COR-L47 (cell line): ENCODE measurements at places on chromosomes 4 and X.

GRCh38 chrX:9947131-9947794, 19.9 kb upstream of the CLDN34 start:
- DNase-seq, result no peak

GRCh38 chr4:155666344-155667221, at the start of gene GUCY1A1:
GUCY1A1 (plus strand) TSS chr4:155666848; CDS start chr4:155696868, 30,020 bp downstream.
- peak; percentile 69 for DNase-seq

GRCh38 chr4:159308566-159309340, 205.9 kb downstream of the RAPGEF2 start:
- no peak for DNase-seq

- no peak for DNase-seq
These were observed 133.3 kb upstream of the ZIC3 start for GRCh38 chrX:137432609-137433008.

DNA sequence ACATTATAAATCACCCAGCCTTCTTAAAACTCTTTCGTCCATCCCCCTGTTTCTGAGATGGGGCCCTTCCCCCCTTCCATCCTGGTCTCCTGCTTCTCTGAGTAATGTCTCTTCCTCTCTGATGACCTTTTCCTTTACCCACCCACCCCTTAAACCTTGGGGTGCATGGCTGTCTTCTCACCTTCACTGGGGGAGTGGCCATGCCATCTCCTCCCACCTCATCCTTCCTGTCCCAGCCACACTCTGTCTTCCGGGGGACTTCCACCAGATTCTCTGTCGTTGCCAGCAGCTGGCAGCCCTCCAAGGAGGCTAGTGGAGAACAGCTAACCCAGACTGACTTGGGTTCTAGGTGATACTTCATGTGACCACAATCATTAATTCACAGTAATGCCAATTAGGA, 83.2 kb upstream of the SCML1 start:
- no peak for DNase-seq

DNA sequence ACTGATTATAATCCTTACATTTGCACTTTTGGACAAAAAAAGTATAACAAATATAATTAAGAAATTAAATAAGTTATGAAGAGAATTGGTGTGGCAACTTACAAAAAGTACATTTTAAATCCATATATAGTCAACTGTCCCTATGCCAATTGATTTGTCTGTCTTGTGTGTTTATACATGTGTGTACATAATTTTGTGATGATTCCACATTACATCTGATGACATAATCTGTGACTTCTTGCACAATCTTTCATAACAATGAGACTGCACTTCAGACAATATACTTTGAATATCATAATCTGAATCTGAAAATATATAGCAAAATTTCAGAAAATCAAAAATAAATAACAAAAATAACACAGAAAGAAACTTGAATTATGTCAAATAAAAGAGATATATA, 953.4 kb downstream of the FAT4 start:
- DNase-seq, result no peak

GRCh38 chrX:40843643-40844042, 108.3 kb upstream of the MED14 start:
- DNase-seq, result no peak

GRCh38 chr4:118997601-118998000, 108.9 kb downstream of the SYNPO2 start:
- DNase-seq, result no peak

- DNase-seq, result no peak
These were observed 119.9 kb downstream of the ANK2 start for GRCh38 chr4:113169368-113169767.

DNA sequence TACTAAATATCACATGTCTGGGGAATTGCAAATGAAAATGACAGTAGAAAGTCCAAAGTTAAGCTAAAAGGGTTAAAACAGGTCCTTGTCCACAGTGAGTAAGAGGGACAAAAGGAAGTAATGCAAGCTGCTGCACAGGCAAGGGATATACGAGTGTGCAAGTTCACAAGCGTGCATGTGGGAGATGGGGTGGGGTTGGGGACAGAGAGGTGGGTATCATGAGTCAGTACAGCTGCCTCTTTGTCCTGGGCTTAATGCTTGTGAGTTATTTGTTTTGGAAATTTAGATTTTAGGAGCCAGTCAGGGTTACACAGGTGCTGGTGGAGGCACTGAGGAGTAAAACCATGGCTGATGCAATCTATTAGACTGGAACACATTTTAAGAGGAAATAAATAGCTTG, 3.3 kb upstream of the GPRASP2 start:
- DNase-seq, result no peak

- DNase-seq, result no peak
These were observed 16.3 kb downstream of the KLF8 start for GRCh38 chrX:56248492-56248891.

DNA sequence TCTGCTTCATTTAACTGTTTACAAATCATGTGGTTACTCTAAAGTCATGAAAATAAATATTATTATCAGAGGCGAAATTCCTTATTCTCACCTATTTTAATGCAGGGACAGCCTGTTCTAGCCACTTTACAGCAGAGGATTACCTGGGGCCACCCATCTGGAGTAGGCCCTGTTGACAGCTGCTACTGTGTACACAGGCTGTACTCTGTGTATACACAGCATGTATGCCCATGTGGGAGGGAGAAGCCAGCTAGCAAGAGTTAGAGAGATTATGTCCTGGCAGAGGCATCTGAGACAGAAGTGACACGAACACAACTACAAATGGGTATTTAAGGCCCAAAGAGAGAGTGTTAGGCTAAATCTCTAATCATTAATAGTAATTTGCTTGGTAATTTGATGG, 62.1 kb downstream of the GPRIN3 start:
- peak; percentile 84 for DNase-seq

DNA sequence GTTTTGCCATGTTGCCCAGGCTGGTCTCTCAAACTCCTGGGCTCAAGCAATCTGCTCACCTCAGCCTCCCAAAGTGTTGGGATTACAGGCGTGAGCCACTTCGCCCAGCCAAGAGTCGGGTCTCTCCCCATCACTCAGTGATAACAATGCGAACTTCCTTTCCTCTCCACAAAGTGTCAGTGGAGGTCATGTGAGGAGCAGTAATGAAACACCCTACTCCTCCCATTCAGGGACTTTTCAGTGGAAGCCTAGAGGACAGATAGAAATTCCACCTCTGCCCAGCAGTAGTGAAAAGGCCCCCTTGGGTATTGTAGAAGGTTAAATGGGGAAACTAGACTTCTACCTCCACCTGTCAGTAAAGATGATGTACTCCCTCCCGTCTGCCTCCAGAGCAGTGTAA, 141.9 kb upstream of the STK26 start:
- no peak for DNase-seq

DNA sequence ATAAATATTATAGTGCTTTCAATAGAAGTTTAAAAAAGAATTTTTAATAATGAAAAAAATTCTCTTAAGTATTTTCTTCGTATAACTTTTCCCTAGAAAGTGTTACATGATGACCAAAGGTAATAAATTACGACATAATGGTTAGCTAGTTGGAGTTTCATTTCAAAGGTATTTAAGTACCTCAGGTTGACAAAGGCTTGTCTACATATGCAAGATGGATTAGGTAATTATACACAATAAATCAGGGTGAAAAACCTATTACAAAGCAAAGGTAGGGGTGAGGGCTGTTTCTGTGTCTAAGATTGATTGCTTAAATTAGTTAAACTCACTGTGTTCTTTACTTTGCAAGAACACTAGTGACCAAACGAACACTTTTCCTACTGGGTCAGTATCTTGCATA, 508.5 kb upstream of the FAT1 start:
- DNase-seq, result no peak

GRCh38 chr4:53852343-53852742, 212.1 kb downstream of the CHIC2 start:
- no peak for DNase-seq

DNA sequence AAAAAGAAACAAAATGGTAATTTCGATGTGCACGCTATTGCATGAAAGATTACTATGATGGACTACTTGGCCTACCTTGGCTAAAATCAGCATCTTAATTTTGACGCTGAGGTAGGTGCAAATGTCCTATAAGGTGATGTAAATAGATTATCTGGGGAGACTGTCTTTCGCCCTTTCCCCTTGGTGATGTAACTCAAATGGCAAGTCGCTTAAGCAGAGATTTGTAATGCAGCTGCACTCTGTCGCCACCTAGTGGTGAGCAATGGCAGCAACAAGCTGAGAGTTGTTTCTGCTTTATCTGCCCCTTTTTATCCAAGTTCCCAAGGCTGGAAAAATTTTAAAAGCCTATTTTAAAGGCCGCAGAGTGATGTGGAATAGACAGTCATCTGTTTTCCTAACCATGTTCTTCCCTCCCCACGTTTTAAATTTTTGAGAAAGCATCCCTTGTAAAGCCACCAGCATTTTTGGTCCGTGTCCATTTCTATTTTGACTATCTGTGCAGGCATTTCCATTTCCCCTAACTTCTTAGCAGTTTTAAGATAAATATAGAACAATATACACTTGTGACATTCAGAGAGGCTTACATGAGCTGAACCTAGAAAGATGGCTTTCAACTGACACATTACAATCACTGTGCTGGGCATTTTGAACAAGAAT, 62.4 kb upstream of the PDLIM3 start:
- peak; percentile 32 for DNase-seq
